ENCODE measurements at places on chromosomes 7 and 10.

DNA sequence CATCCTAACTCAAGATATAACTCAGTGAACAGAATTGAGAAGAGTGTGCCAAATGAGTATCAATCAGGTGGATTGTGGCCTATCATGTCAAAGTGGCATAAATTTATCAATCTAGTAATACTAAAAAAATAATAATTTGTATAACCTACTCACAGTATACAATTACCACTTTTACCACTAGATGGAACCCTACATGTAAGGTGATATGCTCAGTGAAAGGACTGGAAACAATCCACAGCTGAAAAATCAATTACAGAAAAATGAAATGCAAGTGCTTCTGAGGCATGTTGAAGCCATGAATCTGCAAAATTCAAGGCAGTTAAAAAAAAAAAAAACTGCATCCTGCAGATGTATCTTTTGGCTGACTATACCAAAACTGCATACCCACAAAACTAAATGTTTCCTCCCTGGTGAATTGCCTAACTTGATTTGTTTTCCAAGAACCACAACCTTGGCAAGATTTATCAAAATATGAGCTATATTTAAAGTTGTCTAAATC is 13.9 kb downstream of the ARHGAP19 start:
- peak; percentile 58 for DNase-seq

DNA sequence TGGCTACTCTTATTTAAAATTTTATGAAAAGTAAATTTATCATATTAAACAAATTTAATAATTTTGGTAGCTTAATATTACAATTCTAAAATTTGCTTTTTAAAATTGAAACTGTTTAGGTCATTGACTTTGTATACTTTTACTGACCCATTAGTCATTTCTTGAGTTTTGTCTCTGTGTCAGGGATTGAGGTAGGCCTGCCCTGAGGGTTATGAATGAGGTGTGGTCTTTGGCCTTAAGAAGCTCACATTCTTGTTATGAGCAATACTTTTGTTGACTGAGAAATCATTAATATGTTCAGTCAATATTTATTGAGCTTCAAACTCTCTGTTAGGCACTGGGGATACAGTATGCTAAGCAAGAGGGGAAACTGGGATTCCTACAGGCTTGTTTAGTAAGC is 47.0 kb upstream of the RPA3 start:
- no peak for DNase-seq

GRCh38 chr10:17228091-17229015 is at the start of gene VIM:
VIM (plus strand) TSS chr10:17228241; CDS start chr10:17229423, 1,182 bp downstream.
- DNase-seq = no peak

GRCh38 chr10:76113952-76114351 is 682.5 kb downstream of the LRMDA start:
- no peak for DNase-seq

GRCh38 chr7:151676759-151677158 is 157.1 kb upstream of the RHEB start:
- DNase-seq = no peak

DNA sequence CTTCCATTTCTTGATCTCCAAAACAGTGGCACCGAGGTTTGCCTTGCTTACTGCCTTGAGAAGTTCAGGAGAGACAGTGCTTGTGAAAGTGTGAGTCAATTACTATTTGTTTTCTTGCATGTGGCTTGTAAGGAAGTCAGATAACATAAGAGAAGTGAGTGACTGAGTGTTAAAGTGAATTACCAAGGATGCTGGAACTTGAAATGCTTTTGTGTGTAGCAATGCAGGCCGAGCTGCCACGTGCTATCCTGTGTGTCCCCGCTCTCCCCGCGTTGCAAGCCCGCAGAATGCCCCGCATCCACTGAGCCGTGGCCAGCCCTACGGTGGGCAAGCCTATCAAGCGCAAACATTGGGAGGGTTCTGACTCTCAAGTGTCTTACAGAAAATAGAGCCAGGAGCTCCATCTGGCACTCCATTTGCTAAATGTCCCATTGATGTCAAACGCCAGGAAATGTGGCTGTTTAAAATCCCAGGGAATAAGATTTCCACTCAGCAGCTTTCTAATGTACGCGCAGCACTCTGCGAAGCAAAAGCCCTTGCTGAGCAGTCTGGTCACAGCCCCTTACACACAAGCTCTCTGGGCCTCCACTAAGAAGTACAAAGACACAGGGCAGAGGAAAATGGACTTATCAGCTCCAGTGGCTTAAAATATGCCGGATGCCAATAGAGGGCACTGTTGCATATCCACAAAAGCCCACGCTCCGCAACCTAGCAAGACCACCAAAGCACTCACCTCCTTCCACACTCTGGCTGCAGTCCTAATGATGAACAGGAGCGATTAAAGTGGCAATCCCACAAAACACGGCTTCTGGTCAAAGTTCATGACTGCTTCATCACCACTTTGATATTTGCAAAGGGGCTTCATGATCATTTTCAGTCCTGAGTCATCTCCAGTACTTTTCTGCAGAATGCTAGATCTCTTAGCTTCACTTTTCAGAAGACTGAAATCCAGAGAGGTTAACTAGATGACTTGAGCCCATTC is 158.0 kb upstream of the ITGB1 start:
- DNase-seq = peak; percentile 31

- DNase-seq = no peak
Observed at GRCh38 chr7:46554688-46555422, 633.8 kb upstream of the IGFBP3 start.

GRCh38 chr10:111479966-111480365 is 403.1 kb downstream of the ADRA2A start:
- DNase-seq = no peak

- DNase-seq = no peak
Observed at GRCh38 chr10:107915215-107915610, 750.7 kb upstream of the SORCS1 start.

DNA sequence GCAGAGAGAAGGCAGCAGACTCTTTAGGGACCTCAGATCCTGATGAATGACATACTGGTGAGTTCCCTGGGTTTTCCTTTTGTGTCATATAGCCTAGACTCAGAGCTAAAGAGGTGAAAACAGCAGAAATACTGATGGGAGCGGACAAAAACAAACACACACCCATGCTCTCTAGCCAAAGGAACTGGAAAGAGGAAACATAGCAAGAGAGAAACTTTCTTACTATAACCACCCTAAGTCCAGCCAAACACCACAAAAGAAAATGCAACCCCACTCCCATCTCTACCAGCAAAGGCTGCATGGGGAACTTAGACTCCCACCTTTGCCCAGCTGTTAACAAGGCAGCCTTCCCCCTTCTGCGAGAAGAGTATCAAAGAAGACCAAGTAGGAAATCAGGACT is 16.3 kb downstream of the GSAP start:
- DNase-seq = no peak

DNA sequence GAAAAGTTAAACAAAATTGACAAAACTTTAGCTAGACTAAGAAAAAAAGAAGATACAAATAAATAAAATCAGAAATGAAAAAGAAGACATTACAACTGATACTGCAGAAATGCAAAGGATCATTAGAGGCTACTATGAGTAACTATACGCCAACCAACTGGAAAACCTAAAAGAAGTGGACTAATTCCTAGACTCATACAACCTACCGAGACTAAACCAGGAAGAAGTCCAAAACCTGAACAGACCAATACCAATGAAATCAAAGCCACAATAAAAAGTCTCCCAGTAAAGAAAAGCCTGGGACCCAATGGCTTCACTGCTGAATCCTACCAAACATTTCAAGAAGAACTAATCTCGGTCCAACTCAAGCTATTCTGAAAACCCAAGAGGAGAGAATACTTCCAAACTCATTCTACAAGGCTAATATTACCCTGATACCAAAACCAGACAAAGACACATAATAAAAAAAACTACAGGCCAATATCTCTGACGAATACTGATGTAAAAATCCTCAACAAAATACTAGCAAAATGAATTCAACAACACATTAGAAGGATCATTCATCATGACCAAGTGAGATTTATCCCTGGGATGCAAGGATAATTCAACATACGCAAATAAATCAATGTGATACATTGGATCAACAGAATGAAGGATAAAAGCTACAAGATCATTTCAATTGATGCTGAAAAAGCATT is 20.3 kb downstream of the ELAPOR2 start:
- no peak for DNase-seq

- DNase-seq = no peak
Observed at GRCh38 chr10:113087165-113088029, 137.3 kb downstream of the TCF7L2 start.

DNA sequence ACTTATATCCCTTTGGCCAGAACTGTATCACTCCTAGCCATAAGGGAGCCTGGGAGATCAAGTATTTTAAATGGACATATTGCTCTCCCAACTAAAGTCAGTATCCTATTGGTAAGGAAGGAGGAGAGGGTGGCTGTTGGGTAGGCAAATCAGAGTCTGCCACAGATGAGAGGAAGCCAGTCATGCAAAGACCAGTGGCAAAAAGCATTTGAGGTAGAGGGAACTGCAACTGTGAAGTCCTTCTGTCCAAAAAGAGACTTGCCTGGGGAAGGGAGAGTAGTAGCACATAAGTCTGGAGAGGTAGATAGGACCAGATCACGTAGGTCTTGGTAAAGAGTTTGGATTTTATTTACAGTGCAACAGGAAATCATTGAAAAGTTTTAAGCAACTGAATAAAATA is 8.8 kb upstream of the CCNJ start:
- DNase-seq = no peak

- DNase-seq = no peak
Observed at GRCh38 chr10:17921378-17921777, 30.3 kb upstream of the SLC39A12 start.

DNA sequence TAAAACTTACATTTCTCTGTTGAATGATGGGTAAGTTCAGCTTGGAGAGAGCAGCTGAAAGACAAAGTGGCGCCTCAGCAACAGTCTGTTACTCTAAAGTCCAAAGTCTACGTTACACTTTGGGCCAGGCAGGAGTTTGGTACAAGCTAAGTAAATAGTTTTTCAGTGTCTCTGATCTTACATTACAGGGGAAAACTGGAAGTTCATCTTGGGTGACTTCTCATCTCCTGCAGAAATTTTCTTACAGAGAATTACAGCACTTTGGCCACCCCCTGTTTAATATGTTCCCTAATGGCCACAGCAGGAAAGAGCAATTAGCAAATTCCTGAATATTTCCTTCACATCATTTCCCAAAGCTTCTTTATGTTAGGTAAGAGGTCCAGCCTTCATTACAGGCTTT is 67.1 kb downstream of the ABCC2 start:
- no peak for DNase-seq

DNA sequence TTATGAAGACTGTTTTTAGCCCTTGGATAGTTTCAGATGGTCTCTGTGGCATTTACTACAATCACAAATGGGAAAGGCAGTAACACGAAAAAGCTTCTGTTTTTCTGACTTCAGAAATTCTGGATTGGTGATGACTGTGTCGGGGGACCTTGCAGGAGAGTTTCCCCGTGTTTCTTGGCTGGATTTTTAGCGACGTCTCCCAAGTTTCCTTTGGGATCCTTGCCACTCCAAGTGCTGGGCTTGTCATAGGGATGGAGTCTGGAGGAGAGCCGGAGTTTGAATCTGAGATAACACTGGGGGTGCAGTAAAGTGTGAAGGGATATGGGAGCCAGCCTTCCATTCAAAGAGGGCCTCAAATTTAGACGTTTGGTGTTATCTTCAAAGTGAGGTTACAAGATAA is 179.0 kb downstream of the SNX10 start:
- no peak for DNase-seq

GRCh38 chr7:84548366-84549365 is 354.1 kb upstream of the SEMA3A start:
- DNase-seq = no peak

DNA sequence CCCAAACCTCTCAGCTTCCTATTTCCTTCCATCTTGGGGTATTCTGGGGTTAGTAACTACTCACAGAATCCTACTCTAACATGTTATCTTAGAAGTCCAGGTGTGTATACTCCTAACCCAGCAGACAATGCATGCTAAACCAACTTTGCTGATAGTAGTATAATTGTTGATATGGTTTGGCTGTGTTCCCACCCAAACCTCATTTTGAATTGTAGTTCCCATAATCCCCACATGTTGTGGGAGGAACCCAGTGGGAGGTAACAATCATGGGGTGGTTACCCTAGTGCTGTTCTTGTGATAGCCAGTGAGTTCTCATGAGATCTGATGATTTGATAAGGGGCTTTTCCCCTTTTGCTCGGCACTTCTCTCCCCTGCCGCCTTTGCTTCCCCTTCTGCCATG is 135.1 kb downstream of the CHRM2 start:
- DNase-seq = no peak

- DNase-seq = no peak
Observed at GRCh38 chr7:92563345-92563744, 26.8 kb downstream of the FAM133B start.

DNA sequence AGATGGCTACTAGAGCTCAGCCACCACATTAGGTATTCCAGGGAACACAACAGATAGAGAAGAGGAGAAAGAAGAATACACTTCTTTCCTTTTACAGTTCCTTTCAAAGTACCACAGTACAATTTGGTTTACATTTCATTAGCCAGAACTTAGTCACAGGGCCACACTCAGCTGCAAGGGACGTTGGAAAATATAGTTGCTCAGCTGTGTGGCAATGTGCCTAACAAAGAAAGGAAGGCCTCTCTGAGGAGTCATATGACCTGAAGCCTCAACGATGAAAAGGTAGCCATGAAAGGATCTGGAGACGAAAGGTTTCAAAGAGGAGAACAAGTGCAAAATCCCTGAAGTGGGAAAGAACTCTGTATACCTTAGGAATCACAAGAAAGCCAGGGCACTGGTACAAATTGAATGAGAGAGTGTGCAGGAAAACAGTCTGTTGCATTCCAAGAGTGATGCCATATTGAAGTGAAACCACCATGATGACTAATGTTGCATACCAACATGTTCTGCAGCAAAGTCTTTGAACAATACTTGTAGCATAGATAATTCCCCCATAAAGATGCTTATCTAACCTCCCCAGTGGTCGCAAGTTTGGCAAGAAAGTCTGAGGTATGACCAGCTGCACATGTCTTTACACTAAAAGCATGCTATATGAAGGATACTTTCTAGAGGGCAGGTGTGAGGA is 278.9 kb downstream of the HPSE2 start:
- no peak for DNase-seq

DNA sequence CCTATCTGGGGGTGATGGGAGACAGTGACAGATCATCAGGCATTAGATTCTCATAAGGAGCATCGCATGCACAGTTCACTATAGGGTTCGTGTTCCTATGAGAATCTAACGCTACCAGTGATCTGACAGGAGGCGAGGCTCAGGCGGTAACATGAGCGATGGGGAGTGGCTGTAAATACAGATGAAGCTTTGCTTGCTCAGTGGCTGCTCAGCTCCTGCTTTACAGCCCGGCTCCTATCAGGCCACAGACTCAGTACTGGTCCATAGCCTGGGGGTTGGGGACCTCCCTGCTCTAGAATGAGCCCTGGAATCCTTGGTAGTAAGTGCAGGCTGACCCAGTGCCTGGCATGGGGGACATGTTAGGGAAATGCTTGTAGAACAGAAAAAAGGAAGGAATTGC is 426.0 kb downstream of the TYW1 start:
- no peak for DNase-seq
